Dermis blood vessel endothelial cell (primary cell): ENCODE measurements at places on chromosomes 7 and 10. TPM values are rescaled to one million over a fixed set of nuclear protein-coding genes. Genes with fewer than 3 reads are reported as not detected.

The OR6V1 gene
- total RNA-seq, result not detected in 2 replicates

The VAX1 gene
- total RNA-seq, result not detected in 2 replicates

The SP8 gene
- total RNA-seq, result not detected in 2 replicates

The SPDYE6 gene
- not detected in 2 replicates for total RNA-seq

The SLIT1 gene
- total RNA-seq, result under 0.01 TPM in 1 of 2 replicates, not detected in the other

The ACTL6B gene
- not detected in 2 replicates for total RNA-seq

The RARRES2 gene
- total RNA-seq, result 0.65 and 1.9 TPM in 2 replicates

The ETV1 gene
- total RNA-seq, result 5.6 and 10.4 TPM in 2 replicates

The ANAPC16 gene
- 51.5 and 54.5 TPM in 2 replicates for total RNA-seq

The GRM3 gene
- total RNA-seq, result not detected in 2 replicates

The TRIM50 gene
- under 0.01 TPM in 1 of 2 replicates, not detected in the other for total RNA-seq

The RBM33 gene
- 23.1 and 31.3 TPM in 2 replicates for total RNA-seq

The ANXA8 gene
- total RNA-seq, result not detected in 2 replicates

The PPP1R17 gene
- total RNA-seq, result not detected in 2 replicates

The AOAH gene
- 0.09 TPM in 1 of 2 replicates, not detected in the other for total RNA-seq

The FXYD4 gene
- total RNA-seq, result not detected in 2 replicates

The NKX1-2 gene
- not detected in 2 replicates for total RNA-seq

The SLC39A12 gene
- total RNA-seq, result under 0.01 TPM in 1 of 2 replicates, not detected in the other

The SLC18A3 gene
- not detected in 2 replicates for total RNA-seq

The ADAM12 gene
- total RNA-seq, result 0.28 and 0.68 TPM in 2 replicates

The GBX1 gene
- total RNA-seq, result not detected in 2 replicates

The HIBADH gene
- total RNA-seq, result 33.8 and 39.1 TPM in 2 replicates

The MOGAT3 gene
- total RNA-seq, result not detected in 2 replicates

The FAM24B gene
- total RNA-seq, result 2.2 and 5.1 TPM in 2 replicates

The PIP gene
- not detected in 2 replicates for total RNA-seq

The GRID1 gene
- total RNA-seq, result not detected in 2 replicates

The RAMP3 gene
- 114 and 116 TPM in 2 replicates for total RNA-seq

The PAX4 gene
- 0.09 TPM in 1 of 2 replicates, not detected in the other for total RNA-seq

The PVRIG gene
- not detected in 2 replicates for total RNA-seq

The KCNIP2 gene
- 0.85 TPM in 1 of 2 replicates, not detected in the other for total RNA-seq

The GJC3 gene
- total RNA-seq, result 0.42 and 0.51 TPM in 2 replicates

The PLCE1 gene
- total RNA-seq, result 2.7 and 3.6 TPM in 2 replicates

The GIMAP7 gene
- total RNA-seq, result 111 and 145 TPM in 2 replicates

The RBP4 gene
- total RNA-seq, result not detected in 2 replicates

The HMX3 gene
- total RNA-seq, result not detected in 2 replicates

The TEX36 gene
- total RNA-seq, result not detected in 2 replicates
